Neural crest cell (in vitro differentiated cells): ENCODE measurements at places on chromosomes 7 and 10. TPM values are rescaled to one million over a fixed set of nuclear protein-coding genes. Genes with fewer than 3 reads are reported as not detected.

Gene CPSF4
- 111 and 117 TPM in 2 replicates for total RNA-seq

Gene FAM221A
- 10.3 and 11.1 TPM in 2 replicates for total RNA-seq

Gene GPR26
- not detected in 2 replicates for total RNA-seq

Gene RPEL1
- not detected in 2 replicates for total RNA-seq

Gene PLAU
- total RNA-seq: 3.5 and 4.2 TPM in 2 replicates

Gene WIPF3
- 4.0 and 5.1 TPM in 2 replicates for total RNA-seq

Gene CTAGE4
- total RNA-seq: 0.55 TPM in 1 of 2 replicates, not detected in the other

DNA sequence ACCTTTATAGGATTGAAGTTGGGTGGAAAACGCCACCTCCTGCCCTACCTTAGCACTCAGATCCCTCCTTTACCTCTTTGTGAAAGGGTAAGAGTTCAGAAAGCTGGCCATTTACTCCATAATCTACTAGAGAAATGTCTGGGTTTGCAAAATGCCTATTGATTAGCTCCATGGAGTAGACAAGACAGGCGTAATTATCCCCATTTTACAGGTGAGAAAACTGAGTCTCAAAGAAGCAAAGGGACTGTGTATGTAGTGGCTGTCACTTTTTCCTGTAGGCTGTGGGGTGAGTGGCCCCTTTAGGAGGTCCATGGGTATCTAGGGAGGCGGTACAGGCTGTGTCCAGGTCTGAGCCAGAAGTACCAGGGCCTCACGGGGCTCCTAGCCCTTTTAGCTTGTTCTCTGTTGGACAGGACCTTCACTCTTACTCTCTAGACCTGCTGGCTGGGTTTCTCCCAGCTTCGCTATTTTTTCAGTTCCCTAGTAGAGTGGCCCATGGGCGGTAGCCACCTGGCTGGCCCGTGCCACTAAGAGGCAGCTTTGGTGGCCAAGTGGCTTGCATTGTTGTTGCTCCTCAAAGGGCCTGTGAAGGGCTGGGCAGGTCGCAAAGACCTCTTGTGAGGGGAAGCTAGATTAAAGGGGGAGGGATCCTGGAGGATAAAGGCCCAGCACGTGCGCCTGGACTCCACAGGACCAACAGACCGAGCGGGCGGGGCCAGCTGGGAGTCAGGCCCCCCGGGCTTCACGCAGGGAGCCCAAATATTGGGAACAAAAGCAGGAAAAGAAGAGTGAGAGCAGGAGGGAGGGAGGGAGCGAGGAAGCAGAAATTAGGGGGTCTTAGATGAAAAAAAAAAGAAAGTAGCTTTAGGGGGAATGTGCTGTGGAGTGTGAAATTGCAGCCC is 4.7 kb upstream of the PAX2 start:
- H3K4me3 ChIP-seq: peak overlapping the region; percentile 46
- H3K4me1 ChIP-seq: peaks cover 15% of the 10 kb centered on the region
- peaks cover 97% of the 10 kb centered on the region for H3K27me3 ChIP-seq
- DNase-seq: no peak

GRCh38 chr7:45176091-45176490 is 18.5 kb downstream of the RAMP3 start:
- no peaks in the 10 kb centered on the region for H3K27me3 ChIP-seq
- H3K4me1 ChIP-seq: no peaks in the 10 kb centered on the region
- H3K27ac ChIP-seq: no peak overlapping the region
- no peak for DNase-seq
- H3K36me3 ChIP-seq: no peaks in the 10 kb centered on the region

GRCh38 chr10:124221356-124222317 is 128.2 kb upstream of the CHST15 start:
- DNase-seq: no peak
- no peak overlapping the region for H3K27ac ChIP-seq
- H3K36me3 ChIP-seq: peaks cover 3% of the 10 kb centered on the region
- H3K27me3 ChIP-seq: no peaks in the 10 kb centered on the region
- H3K4me3 ChIP-seq: no peak overlapping the region
- H3K4me1 ChIP-seq: no peaks in the 10 kb centered on the region

DNA sequence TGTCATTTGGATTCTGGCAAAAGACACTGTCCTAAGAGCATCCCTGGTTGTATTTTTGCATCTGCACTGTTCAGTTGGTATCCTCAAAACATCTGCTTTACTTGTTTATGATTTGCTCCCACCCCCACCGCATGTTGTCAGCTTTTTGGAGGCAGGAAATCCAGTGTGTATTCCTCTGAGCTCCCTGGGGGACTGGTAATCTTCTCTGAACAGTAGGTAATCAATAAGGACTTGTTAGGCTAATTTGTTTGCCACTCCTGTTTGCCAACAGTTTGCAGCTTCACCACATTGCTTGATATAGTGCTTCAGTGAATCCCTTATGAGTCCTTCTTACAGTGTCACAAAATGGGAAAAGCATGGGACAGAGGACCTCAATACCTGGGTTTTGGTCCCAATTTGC is 49.1 kb downstream of the FEZF1 start:
- H3K27ac ChIP-seq: no peak overlapping the region
- H3K27me3 ChIP-seq: peaks cover 27% of the 10 kb centered on the region
- DNase-seq: no peak
- no peaks in the 10 kb centered on the region for H3K36me3 ChIP-seq
- H3K4me1 ChIP-seq: no peaks in the 10 kb centered on the region

GRCh38 chr7:108299251-108299973 is 156.8 kb downstream of the NRCAM start:
- H3K36me3 ChIP-seq: no peaks in the 10 kb centered on the region
- no peaks in the 10 kb centered on the region for H3K27me3 ChIP-seq
- no peak for DNase-seq
- H3K4me1 ChIP-seq: peaks cover 54% of the 10 kb centered on the region

GRCh38 chr7:4791738-4792536 is 16.5 kb downstream of the AP5Z1 start:
- H3K27me3 ChIP-seq: no peaks in the 10 kb centered on the region
- H3K4me3 ChIP-seq: no peak overlapping the region
- peaks cover 8% of the 10 kb centered on the region for H3K4me1 ChIP-seq
- peaks cover 2% of the 10 kb centered on the region for H3K36me3 ChIP-seq

DNA sequence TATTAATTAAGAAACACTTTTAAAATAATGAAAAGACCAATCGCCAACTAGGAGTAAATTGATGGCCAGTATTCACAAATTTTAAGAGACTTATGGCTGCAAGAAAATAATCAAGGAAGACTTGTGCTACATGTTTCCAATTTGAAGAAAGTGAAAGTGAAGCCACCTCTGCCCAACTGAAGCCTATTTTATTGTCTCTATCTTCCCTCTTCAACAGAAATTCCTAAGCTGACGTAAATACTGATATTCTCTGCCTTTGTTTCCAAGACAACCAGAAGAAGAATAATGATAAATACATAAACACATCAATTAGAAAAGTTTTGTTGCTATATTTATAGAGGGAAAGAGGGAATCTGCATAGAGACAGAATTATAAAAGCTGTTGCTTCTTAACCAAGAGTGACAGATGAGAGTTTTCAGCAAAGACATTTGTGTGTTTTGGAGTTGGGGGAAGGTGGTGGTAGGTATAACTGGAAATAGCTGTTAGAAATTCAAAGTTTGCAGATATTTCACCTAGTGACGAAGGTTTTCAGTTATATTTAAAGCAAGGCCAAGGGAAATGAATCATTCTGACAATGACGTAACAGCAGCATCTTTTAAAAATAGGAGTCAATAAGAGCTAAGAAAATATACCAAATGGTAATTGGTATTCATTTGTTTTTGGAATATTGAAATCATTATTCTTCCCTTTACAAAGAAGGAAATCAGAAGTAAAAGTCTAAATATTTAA is 576.6 kb upstream of the SORCS1 start:
- no peak overlapping the region for H3K4me3 ChIP-seq
- no peaks in the 10 kb centered on the region for H3K4me1 ChIP-seq
- no peaks in the 10 kb centered on the region for H3K27me3 ChIP-seq

- peaks cover 4% of the 10 kb centered on the region for H3K27me3 ChIP-seq
- no peaks in the 10 kb centered on the region for H3K4me1 ChIP-seq
- no peaks in the 10 kb centered on the region for H3K36me3 ChIP-seq
- no peak overlapping the region for H3K4me3 ChIP-seq
Observed at GRCh38 chr10:17368708-17369272, 85.6 kb downstream of the ST8SIA6 start.

- H3K36me3 ChIP-seq: no peaks in the 10 kb centered on the region
- no peak overlapping the region for H3K4me3 ChIP-seq
- peaks cover 7% of the 10 kb centered on the region for H3K4me1 ChIP-seq
- peaks cover 5% of the 10 kb centered on the region for H3K27me3 ChIP-seq
- H3K27ac ChIP-seq: no peak overlapping the region
Observed at GRCh38 chr7:156460858-156461627, 179.5 kb upstream of the RNF32 start.

- no peaks in the 10 kb centered on the region for H3K27me3 ChIP-seq
- no peaks in the 10 kb centered on the region for H3K36me3 ChIP-seq
- DNase-seq: no peak
- H3K4me1 ChIP-seq: no peaks in the 10 kb centered on the region
Observed at GRCh38 chr10:27192284-27192683, 37.1 kb downstream of the MASTL start.

DNA sequence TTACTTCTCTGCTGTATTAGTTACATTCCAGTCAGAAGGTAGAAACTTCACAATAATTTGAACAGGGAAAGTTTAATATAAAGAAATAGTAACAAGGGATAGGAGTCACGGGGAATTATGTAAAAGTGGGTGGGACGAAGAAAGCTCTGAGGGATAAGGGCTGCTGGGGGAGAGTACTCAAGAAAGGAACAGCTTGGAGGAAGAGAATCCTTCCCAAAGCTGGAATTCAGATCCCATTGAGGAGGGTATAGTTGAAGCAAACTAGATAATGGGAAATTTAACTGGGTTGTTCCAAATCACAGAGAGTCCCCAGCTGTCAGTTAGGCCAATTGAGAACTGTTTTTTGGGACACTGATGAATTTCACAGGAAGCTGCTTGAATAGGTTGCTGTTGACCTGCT is 53.2 kb upstream of the MACC1 start:
- H3K4me1 ChIP-seq: peaks cover 26% of the 10 kb centered on the region
- peaks cover 7% of the 10 kb centered on the region for H3K27me3 ChIP-seq
- no peak overlapping the region for H3K27ac ChIP-seq
- no peaks in the 10 kb centered on the region for H3K36me3 ChIP-seq

DNA sequence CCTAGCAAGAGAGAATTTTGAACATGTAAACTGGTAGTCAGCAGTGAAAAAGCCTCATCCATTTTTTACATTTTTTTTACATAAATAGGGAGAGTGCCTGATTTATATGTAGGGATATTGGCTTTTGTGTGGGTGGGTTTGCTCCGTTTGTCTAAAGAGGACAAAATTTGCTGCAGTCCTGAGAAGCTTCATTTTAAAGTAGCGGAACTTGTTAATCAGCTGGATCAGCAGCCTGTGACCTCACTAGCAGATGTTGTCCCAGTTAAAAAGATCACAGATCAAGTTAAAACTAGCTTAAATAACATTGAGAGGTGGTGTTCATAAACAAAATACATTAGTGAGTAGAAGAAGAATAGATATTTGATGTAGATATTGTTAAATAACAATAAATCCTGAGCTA is 2.6 kb downstream of the ATRNL1 start:
- peaks cover 48% of the 10 kb centered on the region for H3K4me1 ChIP-seq
- H3K36me3 ChIP-seq: peaks cover 4% of the 10 kb centered on the region
- DNase-seq: no peak
- H3K27me3 ChIP-seq: peaks cover 7% of the 10 kb centered on the region
- H3K4me3 ChIP-seq: peak overlapping the region; percentile 64
- no peak overlapping the region for H3K27ac ChIP-seq

DNA sequence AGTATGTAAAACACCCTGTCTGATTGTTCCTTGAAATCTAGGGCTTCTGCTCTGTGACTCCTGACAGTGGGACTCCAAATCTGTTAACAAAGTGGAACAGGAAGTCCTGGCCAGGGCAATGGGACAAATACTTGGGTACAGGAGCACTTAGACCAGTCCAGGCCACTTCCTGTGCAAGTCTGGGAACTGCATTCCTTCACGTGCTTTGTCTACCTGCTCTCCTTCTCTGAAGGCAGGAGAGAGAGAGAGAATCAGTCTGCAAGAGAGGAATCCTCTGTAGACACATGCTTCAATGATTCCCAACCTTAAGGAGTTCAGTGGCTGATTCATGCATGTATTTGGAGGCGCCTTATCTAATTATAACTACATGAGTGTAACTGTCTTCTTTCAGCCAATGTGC is 530.2 kb downstream of the GATA3 start:
- no peak for DNase-seq
- no peaks in the 10 kb centered on the region for H3K36me3 ChIP-seq
- H3K4me3 ChIP-seq: no peak overlapping the region
- H3K4me1 ChIP-seq: peaks cover 4% of the 10 kb centered on the region
- H3K27ac ChIP-seq: no peak overlapping the region
- peaks cover 23% of the 10 kb centered on the region for H3K27me3 ChIP-seq

DNA sequence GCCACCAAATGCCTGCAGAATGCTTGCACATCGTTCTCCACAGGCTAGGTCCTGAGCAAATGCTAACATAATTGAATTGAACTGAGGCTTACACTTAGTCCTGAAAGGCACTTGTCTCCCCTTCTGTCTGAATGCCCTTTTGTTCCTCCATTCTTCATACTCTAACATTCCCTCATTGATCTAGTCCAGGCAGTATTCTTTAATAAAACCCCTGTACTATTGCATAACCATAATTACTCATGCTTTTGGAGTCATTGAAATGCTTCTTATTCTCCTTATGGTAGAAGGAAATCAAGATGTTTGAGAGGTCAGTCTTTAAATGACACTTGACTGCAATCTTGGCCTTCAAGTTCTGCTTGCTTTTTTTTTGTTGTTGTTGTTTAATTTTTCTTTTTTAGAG is 7.1 kb downstream of the PI4K2A start:
- H3K27me3 ChIP-seq: no peaks in the 10 kb centered on the region
- no peak overlapping the region for H3K27ac ChIP-seq

DNA sequence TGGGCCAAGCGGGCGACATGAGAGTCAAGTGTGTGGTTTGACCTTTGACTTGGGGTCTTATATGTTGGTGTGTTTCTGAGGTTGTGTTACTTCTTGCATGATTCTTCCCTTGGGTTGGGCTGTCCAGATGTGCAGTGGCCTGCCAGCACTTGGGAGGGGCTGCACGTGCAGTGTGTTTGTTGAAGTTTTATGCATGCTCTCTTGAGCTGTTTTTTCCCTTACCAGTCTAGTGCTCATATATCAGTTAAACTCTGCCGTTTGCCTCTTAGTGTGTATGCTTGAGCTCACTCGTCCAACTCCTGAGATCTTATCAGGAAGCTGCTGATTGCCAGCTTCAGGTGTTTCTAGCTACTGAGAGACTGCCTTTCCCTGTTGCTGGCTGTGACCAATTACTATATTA is 23.1 kb downstream of the SP4 start:
- H3K4me1 ChIP-seq: no peaks in the 10 kb centered on the region
- no peak for DNase-seq
- peaks cover 61% of the 10 kb centered on the region for H3K36me3 ChIP-seq
- no peak overlapping the region for H3K27ac ChIP-seq
- H3K27me3 ChIP-seq: no peaks in the 10 kb centered on the region

- peaks cover 8% of the 10 kb centered on the region for H3K27me3 ChIP-seq
Observed at GRCh38 chr10:98269435-98269912, 1.5 kb upstream of the LOXL4 start.

DNA sequence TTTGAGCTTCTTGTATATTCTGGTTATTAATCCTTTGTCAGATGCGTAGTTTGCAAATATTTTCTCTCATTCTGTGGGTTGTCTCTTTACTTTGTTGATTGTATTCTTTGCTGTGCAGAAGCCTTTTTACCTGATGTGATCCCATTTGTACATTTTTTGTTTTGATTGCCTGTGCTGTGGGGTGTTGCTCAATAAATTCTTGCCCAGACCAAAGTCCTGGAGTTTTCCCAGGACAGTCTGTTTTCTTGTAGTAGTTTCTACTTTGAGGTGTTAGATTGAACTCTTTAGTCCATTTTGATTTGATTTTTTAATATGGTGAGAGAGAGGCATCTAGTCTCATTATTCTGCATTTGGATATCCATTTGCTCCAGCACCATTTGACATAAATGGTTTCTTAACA is 588.7 kb upstream of the MBL2 start:
- DNase-seq: no peak
- no peaks in the 10 kb centered on the region for H3K4me1 ChIP-seq
- H3K4me3 ChIP-seq: no peak overlapping the region
- no peaks in the 10 kb centered on the region for H3K27me3 ChIP-seq
- no peaks in the 10 kb centered on the region for H3K36me3 ChIP-seq

GRCh38 chr7:54778166-54778565 is 19.2 kb upstream of the SEC61G start:
- no peaks in the 10 kb centered on the region for H3K36me3 ChIP-seq
- H3K27me3 ChIP-seq: peaks cover 9% of the 10 kb centered on the region
- no peak for DNase-seq
